Mammary microvascular endothelial cell (primary cell): ENCODE measurements at places on chromosomes 1 and 21. TPM values are rescaled to one million over a fixed set of nuclear protein-coding genes. Genes with fewer than 3 reads are reported as not detected.

The ELAPOR1 gene
- 0.67 and 0.69 TPM in 2 replicates for total RNA-seq

The PLA2G2D gene
- not detected in 2 replicates for total RNA-seq

The PDZK1IP1 gene
- 0.13 and 0.30 TPM in 2 replicates for total RNA-seq

The ZSWIM5 gene
- 0.53 and 0.69 TPM in 2 replicates for total RNA-seq

The WDR64 gene
- total RNA-seq = not detected in 2 replicates

The RGS18 gene
- not detected in 2 replicates for total RNA-seq

The KRTAP13-4 gene
- total RNA-seq = not detected in 2 replicates

The SPRR1A gene
- total RNA-seq = not detected in 2 replicates

The RNU1-2 gene
- under 0.01 TPM in 1 of 2 replicates, not detected in the other for total RNA-seq

The TRNP1 gene
- 230 and 265 TPM in 2 replicates for total RNA-seq

The KRTAP24-1 gene
- not detected in 2 replicates for total RNA-seq

The CYP2J2 gene
- 0.20 TPM in 1 of 2 replicates, not detected in the other for total RNA-seq

The PRAMEF9 gene
- total RNA-seq = not detected in 2 replicates

The CD34 gene
- total RNA-seq = 42.1 and 42.3 TPM in 2 replicates

The B3GALT5 gene
- not detected in 2 replicates for total RNA-seq

The TRIM67 gene
- total RNA-seq = not detected in 2 replicates

The PANK4 gene
- total RNA-seq = 25.0 and 32.5 TPM in 2 replicates

The AIM2 gene
- total RNA-seq = not detected in 2 replicates

The EYA3 gene
- total RNA-seq = 16.5 and 18.1 TPM in 2 replicates

The CACHD1 gene
- 9.1 and 9.2 TPM in 2 replicates for total RNA-seq

The NSL1 gene
- total RNA-seq = 23.7 and 28.0 TPM in 2 replicates

The P3H1 gene
- 62.2 and 76.6 TPM in 2 replicates for total RNA-seq

The NBPF10 gene
- total RNA-seq = under 0.01 and 0.13 TPM in 2 replicates

The TIAM1 gene
- 0.89 and 4.4 TPM in 2 replicates for total RNA-seq

The OR10Z1 gene
- total RNA-seq = not detected in 2 replicates

The DNM3 gene
- total RNA-seq = 1.0 and 1.7 TPM in 2 replicates

The NBPF19 gene
- total RNA-seq = 0.20 and 0.30 TPM in 2 replicates

The OR2M2 gene
- total RNA-seq = not detected in 2 replicates

The TTLL7 gene
- total RNA-seq = 1.5 and 3.9 TPM in 2 replicates
